Hepatocyte (in vitro differentiated cells): ENCODE measurements at places on chromosomes 4 and X. TPM values are rescaled to one million over a fixed set of nuclear protein-coding genes. Genes with fewer than 3 reads are reported as not detected.

DNA sequence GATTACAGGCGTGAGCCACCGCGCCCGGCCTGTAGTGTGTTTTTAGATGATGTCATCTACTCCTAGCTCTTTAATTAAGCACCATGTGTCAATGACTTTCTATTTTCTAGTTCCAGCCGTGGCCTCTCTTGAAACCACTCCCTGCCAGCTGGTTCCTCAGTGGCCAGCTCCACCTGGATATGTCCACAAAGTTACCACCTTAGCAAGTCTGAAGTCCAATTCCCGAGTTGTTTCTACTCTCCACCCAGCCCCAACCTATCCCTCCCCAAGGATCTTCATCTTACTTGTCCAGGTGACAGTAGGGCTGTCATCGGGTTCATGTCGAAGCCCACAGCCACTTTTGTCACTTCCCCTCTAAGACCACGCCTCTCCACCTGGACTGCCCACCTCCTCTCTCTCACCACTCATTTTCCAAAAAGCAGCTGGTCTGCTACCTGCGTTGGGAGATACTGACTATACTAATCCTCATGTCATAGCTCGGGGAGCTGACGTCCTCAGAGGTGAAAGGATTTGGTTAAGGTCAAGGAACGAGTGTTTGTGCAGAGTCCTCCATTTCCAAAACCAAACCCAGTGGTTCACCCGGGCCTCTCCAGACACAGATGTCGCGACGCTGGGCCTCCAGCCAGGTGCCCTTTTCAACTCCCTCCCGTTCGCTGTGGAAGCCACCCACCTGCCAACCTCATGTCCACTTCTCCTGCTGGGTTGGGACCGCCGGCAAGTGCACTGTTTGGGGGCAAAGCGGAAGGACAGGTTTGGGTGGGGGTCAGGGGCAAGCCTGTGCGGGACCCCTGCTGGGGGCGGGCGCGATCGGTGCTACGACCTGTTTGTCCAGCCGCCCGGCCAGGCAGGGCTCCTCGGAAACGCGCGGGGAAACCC, 704 bp downstream of the FAM3A start:
- DNase-seq, result peak; percentile 60
- H3K4me1 ChIP-seq, result peaks cover 14% of the 10 kb centered on the region
- H3K4me3 ChIP-seq, result peak overlapping the region; percentile 41

GRCh38 chrX:1534301-1535168, 2.5 kb downstream of the P2RY8 start:
- H3K27me3 ChIP-seq, result no peaks in the 10 kb centered on the region
- H3K4me1 ChIP-seq, result no peaks in the 10 kb centered on the region
- no peak overlapping the region for H3K4me3 ChIP-seq

GRCh38 chr4:25795566-25796454, 67.0 kb downstream of the SEL1L3 start:
- peak; percentile 48 for DNase-seq
- no peak overlapping the region for H3K27ac ChIP-seq
- no peaks in the 10 kb centered on the region for H3K4me1 ChIP-seq

- no peak for DNase-seq
- H3K27me3 ChIP-seq, result no peaks in the 10 kb centered on the region
- H3K27ac ChIP-seq, result no peak overlapping the region
- H3K36me3 ChIP-seq, result no peaks in the 10 kb centered on the region
- H3K4me3 ChIP-seq, result no peak overlapping the region
- no peaks in the 10 kb centered on the region for H3K4me1 ChIP-seq
These were observed 85.0 kb downstream of the CLNK start for GRCh38 chr4:10599574-10599973.

DNA sequence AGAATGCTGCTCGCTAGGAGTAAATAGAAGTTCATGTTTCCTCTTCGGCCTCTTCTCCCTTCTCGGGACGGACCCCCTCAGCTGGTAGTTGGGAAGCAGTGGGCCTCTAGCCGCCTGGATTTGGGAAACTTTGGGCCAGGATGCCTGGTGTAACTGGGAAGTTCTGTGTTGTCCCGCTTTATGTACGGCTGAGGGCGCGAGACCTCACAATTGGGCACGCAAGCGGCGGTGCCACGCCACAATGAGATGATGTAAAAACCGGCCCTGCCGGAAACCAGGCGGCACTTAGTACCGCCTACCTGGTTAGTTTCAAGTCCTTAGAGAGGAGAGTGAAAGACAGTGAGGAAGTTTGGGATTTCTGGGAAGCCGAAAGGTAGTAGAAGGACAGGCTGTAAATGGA, at the start of gene CT83:
CT83 (minus strand) TSS at position 155 of the 400 bp plus-strand sequence; CDS start at position 35, 120 bp downstream.
- H3K27me3 ChIP-seq, result no peaks in the 10 kb centered on the region
- H3K4me3 ChIP-seq, result no peak within 1 kb of the TSS
- no peaks in the 10 kb centered on the region for H3K36me3 ChIP-seq
- H3K4me1 ChIP-seq, result no peaks in the 10 kb centered on the region
- no peak within 1 kb of the TSS for H3K27ac ChIP-seq
- no peak for DNase-seq

- H3K36me3 ChIP-seq, result no peaks in the 10 kb centered on the region
- H3K4me3 ChIP-seq, result no peak overlapping the region
- no peak for DNase-seq
- peak overlapping the region; percentile 67 for H3K27ac ChIP-seq
- H3K27me3 ChIP-seq, result no peaks in the 10 kb centered on the region
These were observed 193.8 kb upstream of the CXorf51B start for GRCh38 chrX:146615628-146616348.

DNA sequence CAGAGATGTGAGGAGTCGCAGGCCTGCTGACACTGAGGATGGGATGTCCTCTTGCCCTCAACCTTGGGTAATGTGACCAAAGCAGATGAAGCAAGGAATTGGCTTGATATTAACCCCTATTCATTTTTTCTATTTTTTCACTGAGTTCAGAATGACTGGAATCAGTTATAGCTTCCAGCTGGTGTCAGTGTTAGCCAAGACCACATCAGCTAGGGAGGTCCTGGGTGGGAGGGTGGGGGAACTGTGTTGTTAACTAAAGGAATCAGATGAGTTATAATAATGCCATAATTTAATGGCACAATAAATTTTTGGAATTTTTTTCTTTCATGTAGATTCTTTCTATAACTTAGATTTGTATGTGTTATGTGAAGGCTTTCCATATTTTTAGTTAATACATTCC, 91.9 kb downstream of the EGF start:
- H3K27me3 ChIP-seq, result no peaks in the 10 kb centered on the region
- H3K36me3 ChIP-seq, result no peaks in the 10 kb centered on the region
- H3K27ac ChIP-seq, result no peak overlapping the region

- H3K27me3 ChIP-seq, result no peaks in the 10 kb centered on the region
- H3K27ac ChIP-seq, result no peak overlapping the region
- no peak overlapping the region for H3K4me3 ChIP-seq
These were observed 124.5 kb downstream of the NPNT start for GRCh38 chr4:106019771-106020170.

GRCh38 chr4:25028851-25029250, 1.9 kb downstream of the LGI2 start:
- no peak for DNase-seq
- H3K27ac ChIP-seq, result no peak overlapping the region
- peaks cover 58% of the 10 kb centered on the region for H3K27me3 ChIP-seq
- peaks cover 11% of the 10 kb centered on the region for H3K4me1 ChIP-seq

GRCh38 chrX:154136627-154137161, 7.3 kb upstream of the OPN1LW start:
- H3K4me1 ChIP-seq, result no peaks in the 10 kb centered on the region
- no peaks in the 10 kb centered on the region for H3K36me3 ChIP-seq
- H3K4me3 ChIP-seq, result no peak overlapping the region
- H3K27ac ChIP-seq, result no peak overlapping the region
- H3K27me3 ChIP-seq, result no peaks in the 10 kb centered on the region

DNA sequence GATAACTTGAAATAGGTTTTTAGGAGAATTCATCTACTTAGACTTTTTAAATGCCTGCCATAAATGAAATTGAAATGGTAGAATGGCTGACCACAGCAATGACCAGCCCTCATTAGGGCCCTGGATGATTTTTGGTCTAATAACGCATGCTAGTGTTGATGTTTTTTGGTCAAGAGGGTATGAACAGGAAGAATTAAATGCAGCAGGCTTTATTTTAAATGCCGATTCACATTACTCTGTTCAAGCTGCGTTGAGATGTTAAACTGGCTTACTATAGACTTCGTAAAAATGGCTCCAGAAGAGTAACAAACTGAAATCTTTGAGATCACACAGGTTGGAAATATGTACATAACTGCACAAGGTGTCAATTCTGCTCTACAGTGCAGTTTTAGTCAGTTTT, 14.6 kb downstream of the DDX3X start:
- DNase-seq, result no peak
- H3K27me3 ChIP-seq, result no peaks in the 10 kb centered on the region
- H3K4me1 ChIP-seq, result no peaks in the 10 kb centered on the region
- peaks cover 5% of the 10 kb centered on the region for H3K36me3 ChIP-seq
- H3K27ac ChIP-seq, result no peak overlapping the region

- H3K4me1 ChIP-seq, result no peaks in the 10 kb centered on the region
- DNase-seq, result no peak
- no peaks in the 10 kb centered on the region for H3K27me3 ChIP-seq
- no peak overlapping the region for H3K4me3 ChIP-seq
- H3K27ac ChIP-seq, result no peak overlapping the region
These were observed 38.0 kb upstream of the COX7B2 start for GRCh38 chr4:46946919-46947536.

DNA sequence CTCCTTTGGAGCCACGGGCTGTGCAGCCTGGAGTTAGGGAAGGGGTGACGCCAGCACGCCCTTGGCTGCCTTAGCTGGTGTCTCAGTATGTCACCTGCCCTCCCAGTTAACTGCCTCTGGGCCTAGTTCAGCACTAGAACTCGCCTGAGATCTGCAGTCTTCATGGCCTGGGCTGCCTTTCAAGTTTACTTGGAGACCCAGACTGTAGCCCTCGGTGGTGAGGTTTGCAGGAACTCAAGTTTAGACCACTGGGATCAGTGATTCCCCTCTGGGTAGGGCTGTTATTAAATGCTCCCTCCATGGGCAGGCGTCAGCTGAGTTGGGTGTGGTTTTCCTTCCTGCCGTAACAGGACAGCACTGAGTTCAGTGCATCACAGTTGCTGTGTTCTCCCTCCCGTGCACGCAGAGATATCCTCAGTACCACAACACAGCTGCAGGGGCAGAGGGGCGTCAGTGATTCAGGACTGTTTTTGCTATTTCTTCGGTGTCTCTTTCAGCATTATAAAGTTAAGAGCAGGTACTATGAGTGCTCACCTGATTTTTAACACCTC, 30.5 kb downstream of the PLAC8 start:
- no peak overlapping the region for H3K4me3 ChIP-seq
- no peaks in the 10 kb centered on the region for H3K36me3 ChIP-seq
- no peaks in the 10 kb centered on the region for H3K4me1 ChIP-seq

FAM90A26 gene
- not detected in 2 replicates for polyA plus RNA-seq

BEND2 gene
- polyA plus RNA-seq, result not detected in 2 replicates

ART3 gene
- 2.8 and 3.8 TPM in 2 replicates for polyA plus RNA-seq

IL1RAPL2 gene
- polyA plus RNA-seq, result 0.33 TPM in 1 of 2 replicates, not detected in the other

LANCL3 gene
- 0.28 and 0.30 TPM in 2 replicates for polyA plus RNA-seq
